ENCODE measurements at places on chromosomes 12 and 14.
A peak's percentile ranks its signal among the peaks of the same experiment; 100 is the strongest.

GRCh38 chr14:49972131-49972671 lies 79.3 kb downstream of the ARF6 start:
- DNase-seq = peak; percentile 69

DNA sequence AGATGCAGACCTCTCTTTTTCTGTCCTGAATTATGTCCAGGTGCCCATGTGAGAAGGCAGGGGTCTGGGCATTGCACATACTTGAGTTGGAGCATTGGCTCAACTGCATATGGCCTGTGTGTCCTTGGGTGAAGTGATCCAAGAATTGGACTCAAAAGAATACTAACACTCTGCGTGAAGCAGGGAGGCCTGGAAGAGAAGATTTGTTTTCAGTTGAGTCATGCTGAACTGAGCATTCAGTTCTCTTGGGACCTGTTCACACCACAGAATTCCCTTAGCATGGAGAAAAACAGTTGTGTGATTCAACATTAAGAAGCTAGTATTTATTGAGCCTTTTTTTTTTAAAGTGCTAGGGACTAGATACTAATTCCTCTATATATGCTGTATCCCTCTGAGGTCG lies 164.7 kb upstream of the TBX3 start:
- no peak for DNase-seq

GRCh38 chr12:99911967-99912366 lies 72.8 kb downstream of the ANKS1B start:
- DNase-seq = no peak

DNA sequence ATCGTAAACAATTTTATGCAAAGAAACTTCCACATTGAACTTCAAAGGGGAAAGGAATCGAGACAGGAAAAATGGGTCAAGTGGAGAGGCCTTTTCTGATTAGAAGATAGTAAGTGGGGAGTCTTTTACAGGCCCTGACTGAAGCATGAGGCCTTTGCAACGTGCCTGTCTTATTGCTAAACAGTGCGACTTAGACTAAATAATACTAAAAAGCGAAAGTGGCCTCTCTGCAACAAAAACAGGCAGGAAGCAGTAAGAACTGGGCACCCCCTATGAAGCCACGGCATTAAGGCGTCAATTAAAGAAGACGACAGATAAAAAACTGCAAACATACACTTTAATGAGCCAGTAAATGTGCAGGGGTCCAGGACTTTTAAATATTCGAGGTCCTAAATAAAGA lies 283.4 kb upstream of the GRIP1 start:
- no peak for DNase-seq

DNA sequence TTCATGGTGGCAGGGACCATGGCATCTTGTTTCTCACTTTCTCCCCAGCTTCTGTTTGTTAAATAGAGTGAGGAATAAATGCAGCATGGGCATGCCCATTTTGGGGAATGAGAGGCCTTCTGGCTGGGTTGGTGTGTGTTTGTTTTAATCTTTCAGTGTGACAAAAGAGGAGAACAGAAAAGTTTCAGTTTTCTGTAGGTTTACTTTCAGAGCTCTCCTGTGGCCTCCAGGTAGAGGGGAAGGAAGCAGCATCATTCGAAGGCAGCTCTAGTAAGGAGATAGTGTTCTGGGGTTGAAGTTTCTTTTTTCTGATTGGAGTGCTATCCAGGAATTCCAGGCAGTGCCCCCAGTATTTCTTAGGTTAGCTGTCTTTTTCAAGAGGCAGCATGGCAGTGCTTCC lies 15.3 kb downstream of the MSRB3 start:
- no peak for DNase-seq

DNA sequence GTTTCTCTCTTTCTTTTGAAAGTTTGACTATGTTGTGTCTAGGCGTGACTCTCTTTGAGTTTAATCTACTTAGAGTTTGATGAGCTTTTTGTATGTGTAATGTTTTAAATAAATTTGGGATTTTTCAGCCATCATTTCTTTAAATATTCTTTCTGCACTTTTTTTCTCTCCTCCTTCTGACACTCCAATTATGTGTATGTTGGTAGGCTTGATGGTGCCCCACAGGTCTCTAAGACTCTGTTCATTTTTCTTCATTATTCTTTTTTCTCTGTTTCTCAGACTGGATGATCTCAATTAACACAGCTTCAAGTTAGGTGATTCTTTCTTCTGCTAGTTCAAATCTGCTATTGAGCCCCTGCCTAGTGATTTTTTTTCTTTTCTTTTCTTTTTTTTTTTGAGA lies 14.5 kb upstream of the CCND2 start:
- no peak for DNase-seq

GRCh38 chr14:26444822-26445221 lies 153.0 kb downstream of the NOVA1 start:
- no peak for DNase-seq

DNA sequence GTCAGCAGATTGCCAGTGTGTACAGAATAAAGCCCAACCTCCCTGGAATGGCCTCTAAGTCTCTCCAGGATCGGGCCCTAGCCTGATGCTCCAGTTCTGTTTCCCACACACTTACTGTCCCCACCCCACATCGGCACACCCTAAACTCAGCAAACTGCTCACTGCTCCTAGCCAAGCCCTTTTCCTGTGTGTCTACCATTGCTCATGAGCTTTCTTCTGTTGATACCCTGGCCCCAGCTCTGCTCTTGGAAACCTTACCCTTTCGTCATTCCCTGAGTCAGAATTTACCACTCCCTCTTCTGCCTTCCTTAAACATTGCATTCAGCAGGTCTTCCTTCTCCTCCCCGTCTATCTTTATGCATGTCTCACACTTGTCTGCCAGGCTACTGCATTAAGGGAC lies 158.9 kb downstream of the TMX1 start:
- DNase-seq = no peak

DNA sequence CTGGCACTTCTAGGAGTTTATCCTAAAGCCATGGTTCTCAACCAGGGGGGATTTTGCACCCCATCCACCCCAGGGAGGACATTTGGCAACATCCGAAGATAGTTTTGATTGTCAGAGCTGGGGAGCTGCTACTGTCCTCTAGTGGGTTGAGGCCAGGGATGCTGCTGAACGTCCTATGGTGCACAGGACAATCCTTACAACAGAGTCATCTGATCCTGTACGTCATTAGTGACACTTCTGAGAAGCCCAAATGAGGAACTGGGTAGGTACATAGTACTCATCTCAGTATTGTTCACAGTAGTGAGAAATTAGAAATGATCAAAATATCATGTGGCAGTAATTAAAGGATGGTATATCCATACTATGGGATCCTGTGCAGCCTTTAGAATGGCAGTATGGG lies 185.1 kb downstream of the CHST11 start:
- DNase-seq = no peak

DNA sequence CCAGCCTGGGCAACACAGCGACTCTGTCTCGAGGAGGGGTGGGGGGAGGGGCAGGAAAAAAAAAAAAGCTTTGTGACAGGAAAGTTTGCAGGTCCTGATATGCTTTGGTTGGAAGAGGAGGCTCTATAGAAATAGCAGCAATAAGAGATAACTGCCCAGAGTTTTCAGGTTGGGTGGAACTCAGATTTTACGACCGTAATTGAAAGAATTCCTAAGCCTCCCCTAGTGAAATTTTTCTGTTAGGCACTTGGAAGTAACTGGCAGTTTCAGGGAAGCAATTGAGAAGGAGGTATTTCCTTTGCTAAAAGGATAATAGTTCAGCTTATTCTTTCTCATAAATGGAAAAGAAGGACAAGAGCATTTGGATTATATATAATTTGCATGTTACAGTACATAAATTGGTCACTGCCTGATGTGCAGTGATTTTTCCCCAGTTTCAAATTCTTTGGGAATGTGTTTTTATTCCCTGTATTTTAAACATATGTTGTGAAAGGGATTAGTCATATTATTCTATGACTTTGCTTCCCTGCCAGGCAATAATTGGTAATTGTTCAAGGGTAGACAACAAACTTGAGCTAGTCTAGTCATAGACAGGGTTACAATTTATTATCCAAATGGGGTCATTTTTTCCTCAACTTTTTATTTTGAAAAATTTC lies 452.8 kb downstream of the AEBP2 start:
- DNase-seq = no peak

- DNase-seq = no peak
These were observed 275.9 kb upstream of the KITLG start for GRCh38 chr12:88856201-88856600.

DNA sequence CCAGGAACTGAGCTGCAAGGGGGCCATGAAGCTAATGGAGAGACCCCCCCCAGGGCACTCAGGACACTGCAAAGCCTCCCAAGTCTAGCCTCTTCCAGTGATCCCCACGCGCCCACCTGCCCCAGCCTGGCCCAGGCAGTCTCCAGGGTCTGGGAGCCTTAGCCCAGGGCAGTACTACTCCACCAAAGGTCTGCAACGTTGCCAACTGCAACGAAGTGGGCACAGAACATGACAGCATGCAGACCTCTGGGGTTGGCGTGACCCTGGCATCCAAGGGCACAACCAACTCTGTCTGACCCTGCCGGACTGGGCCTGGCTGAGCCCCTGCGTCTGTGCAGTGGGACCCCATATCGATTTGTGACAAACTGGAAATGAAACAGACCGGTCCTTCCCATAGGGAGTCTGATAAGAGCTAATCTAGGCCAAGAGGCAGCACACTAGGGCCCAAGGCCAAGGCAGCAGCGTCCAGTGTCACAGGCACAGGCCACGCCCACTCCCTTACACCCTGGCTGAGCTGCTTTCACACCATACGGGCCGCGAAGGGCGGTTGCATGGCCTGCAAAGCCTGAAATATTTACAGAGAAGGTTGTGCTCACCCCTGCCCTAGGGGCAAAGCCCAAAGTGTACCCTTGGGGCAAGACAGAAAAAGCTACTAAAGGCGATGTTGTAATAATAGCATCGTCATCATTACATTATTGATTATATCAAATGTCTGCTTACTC lies 76.7 kb downstream of the NCOR2 start:
- no peak for DNase-seq

DNA sequence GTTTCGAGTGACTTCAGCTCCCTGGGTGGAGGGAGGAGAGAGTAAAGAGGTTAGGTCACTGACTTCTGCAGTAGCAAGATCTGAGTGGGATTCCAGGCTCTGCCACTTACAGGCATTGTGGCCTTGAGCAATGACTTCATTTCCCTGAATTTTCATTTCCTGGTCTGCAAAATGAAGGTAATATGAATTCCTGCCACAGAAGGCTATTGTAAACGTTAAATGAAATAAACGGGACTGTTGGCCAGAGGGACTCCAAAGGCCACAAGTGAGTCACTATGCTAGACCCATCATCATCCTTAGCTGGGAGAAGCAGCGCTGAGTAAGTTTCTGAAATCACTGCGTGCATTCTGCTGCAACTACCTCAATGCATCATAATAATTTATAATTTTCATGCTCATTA lies 807.8 kb downstream of the AACS start:
- no peak for DNase-seq

DNA sequence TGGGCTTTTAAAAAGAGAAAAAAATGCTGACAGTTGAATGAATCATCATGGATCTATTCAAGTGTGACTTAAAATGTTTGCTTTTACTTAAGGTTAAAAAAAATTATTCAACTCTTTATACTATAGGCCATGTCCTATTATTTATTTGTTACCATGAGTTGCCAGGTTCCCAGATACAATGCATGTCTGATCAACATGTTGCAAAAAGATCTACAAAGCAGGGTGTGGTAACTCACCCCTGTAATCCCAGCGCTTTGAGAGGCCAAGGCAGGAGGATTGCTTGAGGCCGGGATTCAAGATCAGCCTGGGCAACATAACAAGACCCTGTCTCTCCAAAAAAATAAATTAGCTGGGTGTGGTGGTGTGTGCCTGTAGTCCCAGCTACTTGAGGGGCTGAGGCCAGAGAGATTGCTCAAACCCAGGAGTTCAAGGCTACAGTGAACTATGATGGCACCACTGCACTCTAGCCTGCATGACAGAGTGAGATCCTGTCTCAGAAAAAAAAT lies 460.8 kb downstream of the BCAT1 start:
- DNase-seq = no peak

- no peak for DNase-seq
These were observed 16.1 kb downstream of the ZBTB1 start for GRCh38 chr14:64520699-64521098.

GRCh38 chr12:69397978-69398377 lies 38.4 kb downstream of the YEATS4 start:
- no peak for DNase-seq

DNA sequence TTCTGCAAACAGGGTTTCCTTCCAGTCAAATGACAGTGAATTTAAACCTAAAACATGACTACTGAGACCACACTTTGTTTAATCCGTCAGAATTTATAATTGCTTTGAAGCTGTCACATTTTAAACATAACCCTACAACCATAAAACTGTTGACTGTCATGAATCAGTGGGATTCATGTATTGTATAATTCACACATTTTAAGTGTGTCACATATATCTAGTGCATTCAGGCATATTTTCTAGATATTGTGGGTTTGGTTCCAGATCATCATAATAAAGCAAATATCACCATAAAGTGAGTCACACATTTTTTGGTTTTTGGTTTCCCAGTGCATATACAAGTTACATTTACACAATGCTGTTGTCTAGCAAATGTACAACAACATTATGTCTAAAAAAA lies 304.4 kb downstream of the TMEM132D start:
- no peak for DNase-seq

- DNase-seq = no peak
These were observed 16.9 kb upstream of the AICDA start for GRCh38 chr12:8629486-8630033.

- DNase-seq = no peak
These were observed 14.6 kb upstream of the ATP2A2 start for GRCh38 chr12:110266381-110266960.

- DNase-seq = no peak
These were observed 5.5 kb downstream of the RAN start for GRCh38 chr12:130877333-130877732.

Measured in NCI-H524 treated with DMSO at 0.1 percent for 48 hours (cell line).